ENCODE measurements at places on chromosomes 5 and 9.
A peak's percentile ranks its signal among the peaks of the same experiment; 100 is the strongest.

DNA sequence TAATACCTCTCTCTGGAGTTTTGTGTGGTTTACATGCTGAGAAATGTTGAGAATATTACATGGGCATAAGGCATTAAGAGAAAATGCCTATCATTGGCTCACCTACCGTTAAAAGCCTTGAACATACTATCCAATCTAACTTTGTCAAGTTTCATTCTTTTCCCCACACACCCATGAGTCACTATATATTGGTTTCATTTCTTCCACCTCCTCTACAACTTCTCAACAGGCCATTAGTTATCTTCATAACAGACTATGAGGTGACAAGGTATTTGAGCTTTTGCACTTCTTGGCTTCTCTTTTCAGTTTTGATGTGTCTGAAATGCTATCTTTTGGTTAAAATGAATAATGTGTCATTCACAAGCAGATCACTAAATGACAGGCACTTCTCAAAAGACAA is 288.0 kb downstream of the KCNN2 start:
- DNase-seq: no peak

- DNase-seq: no peak
Measured at GRCh38 chr9:92726971-92727715, 37.5 kb downstream of the BICD2 start.

DNA sequence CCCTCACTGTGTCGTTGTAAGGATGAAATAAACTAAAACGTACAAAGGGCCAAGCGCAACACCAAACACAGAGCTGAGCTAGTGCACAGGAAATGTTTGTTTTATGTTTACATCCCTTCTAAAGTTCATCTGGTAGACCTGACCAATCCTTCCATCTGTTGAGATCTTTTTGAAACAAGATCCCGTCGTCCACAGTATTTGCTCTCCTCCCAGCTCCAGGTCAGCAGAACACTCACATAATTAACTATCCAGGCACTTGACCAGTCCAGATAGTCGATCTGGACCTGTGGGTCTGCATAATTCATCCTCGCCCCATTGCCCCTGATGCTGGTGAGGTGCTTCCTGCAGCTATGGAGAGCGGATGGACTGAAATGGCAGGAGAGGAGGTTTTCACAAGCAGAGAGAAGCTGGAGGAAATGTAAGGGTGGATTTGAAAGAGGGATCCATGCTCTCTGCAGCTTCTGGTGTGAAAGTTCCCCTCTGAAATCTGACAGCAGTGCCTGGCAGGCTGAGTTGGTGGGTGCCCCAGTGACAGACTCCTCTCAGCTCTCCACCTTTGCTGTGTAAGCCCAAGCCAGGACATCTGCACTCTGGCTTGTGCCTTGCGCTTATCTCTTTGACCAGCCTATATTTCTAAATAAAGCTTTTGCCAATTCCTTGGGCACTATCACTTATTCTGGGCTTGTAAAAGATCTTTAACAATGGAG is 102.4 kb downstream of the TTLL11 start:
- DNase-seq: no peak

DNA sequence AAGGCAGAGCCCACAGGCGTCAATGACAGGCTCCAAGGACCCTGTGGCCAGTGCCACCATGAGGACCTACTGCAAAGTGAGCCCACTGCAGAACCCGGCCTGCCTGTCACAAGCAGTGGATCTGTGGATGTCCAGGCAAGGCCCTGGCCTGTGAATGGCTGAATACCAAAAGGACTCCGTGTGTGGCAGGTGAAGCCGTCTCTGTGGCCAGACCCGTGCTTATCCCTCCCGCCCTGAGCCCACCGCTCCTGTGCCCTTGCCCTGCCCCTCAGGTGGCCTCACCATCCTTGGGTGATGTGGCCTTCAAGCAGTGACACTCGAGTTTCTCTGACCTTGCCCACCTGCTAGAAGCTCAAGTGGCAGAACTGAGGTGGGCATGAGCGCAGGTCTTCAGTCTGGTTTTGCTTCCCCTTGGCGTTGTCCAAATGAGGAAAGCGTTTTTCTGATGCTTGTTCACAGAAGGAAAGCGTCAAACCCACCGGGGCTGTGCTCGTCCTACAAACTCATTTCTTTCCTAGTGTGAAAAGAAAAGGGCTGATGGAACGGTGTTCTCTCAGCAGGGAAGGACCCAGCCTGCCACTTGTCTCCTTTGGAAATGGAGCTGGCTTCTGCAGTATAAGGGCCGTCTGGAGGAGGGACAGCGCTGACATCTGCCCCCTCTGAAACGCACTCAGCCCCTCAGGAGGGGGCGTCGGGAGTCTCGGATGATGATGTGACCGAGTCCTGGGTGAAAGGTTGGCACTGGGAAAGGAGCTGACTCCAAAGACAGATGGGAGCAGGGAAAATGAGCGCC is 377.7 kb upstream of the IRX4 start:
- DNase-seq: no peak

DNA sequence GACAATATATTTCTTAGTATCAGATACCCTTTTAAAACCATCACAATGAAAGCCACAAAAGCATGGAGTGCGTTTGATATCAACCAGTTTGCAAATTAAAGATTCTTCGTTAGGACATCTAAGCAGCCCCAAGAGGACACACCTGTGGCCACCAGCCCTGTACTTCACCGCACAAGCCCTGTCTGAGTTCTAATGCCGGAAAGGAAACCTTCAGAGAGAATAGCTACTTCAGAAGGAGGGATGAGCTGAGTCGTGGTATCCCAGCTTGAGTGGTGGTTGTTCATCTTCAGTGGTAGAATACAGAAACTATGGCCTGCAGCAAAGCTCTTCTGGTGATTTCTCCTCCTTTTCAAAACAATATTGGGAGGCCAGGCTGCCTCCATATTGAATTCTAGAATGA is 319.6 kb downstream of the FBXL7 start:
- no peak for DNase-seq

- peak; percentile 47 for DNase-seq
Measured at GRCh38 chr9:35257986-35258659, 96.3 kb downstream of the UNC13B start.

DNA sequence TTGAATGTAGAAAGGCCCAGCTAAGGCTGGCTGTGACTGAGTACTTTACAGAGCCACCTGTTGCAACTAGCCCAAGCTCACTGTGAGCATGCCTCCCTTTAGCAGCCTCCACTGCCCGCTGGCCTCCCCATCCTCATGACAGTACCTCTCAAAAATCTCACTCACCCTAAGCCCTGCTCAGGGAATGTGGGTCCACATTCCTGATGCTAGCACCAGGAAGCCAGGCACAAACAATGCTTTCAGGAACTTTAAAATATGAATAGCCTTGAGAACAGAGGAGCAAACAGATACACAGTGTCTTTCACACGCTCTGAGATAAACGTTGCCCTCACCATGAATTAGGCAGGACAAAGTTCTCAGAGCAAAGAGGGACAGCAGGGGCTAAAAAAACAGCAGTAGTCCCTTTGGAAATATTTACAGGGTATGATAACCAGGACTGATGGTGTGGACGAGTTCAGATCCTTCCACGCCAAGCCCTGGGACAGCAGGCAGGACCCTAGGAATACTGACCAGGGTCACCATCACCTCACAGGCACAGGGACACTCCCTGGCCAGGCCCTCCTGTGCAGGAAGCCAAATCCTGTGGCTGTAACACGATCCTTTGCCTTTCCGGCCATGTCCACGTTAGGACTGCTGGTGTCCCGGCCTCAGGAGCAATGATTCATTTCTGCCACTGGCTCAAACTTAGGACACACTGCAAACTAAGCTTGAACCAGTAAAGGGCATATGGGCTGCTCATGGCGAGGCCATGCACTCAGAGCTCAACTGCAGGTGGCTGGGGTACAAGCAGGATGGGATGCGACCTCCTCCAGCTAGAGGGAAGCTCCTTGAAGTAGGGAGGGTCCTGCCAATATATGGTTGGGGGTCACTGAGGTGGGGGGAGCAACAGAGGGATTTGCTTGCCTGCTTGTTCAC is 9.6 kb downstream of the ACSL6 start:
- DNase-seq: no peak

DNA sequence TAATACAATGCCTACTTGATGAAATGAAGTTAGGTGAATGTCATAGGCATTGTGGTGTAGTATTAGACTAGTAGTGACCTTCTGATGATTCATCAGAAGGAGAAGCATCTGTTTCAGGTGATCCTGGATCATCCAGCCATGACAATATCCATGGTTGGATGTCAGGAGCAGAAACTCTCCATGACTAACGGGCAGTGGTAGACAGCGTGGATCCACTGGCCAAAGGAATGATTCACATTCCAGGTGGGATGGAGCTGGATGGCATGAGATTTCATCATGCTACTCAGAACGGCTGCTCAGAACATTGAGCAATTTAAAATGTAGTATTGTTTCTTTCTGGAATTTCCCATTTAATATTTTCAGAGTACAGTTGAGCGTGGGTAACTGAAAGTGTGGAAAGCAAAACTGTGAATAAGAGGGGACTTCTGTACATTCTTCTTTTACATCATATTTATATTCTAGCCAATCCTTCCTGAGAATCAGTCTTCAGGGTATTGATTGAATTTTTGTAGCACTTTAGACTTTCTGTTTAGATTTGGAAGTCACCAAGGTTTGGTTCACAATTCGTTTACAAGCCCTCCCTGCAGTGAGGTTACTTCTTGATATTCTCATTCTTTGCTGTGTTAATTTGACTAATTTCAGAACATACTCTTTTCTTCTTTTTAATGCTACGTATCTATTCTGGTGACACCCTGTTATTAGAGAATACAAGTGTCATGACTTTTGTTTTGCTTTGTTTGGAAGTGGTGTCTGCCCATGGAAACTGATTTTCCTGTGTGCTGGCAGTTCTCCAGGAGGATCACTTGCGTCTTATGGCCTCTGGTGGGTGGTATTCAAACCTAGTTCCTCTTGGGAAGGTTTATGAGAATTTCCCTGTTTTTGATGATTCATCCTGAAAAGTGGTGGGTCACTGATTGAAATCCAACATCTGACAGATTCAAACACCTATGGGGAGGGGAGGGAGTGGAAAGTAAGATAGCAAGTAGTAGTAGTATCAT is 12.2 kb upstream of the CLINT1 start:
- DNase-seq: peak; percentile 85

- DNase-seq: no peak
Measured at GRCh38 chr5:112647428-112647827, 90.3 kb upstream of the APC start.

- no peak for DNase-seq
Measured at GRCh38 chr9:114791736-114792135, 14.1 kb downstream of the TNFSF15 start.

GRCh38 chr9:137244486-137245449 is 3.7 kb downstream of the TUBB4B start:
- no peak for DNase-seq

DNA sequence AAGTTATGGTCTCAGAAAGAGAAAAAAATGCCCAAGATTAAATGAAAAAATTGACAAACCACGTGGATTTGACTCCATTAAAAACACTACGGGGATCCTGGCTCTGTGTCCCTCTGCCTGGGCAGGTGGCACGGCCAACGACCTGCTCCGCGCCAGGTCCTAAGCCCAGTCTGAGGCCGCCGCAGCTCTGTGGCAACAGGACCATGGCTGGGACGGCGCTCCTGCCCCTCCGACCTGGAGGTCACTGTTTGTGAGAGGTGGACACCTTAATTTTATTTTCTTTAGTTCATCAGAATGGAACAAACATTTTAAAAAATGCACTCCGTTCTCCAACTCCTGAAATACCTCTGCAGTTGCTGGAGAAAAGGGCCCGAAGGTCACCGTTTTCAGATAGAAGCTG is 369.4 kb downstream of the CDH9 start:
- no peak for DNase-seq

DNA sequence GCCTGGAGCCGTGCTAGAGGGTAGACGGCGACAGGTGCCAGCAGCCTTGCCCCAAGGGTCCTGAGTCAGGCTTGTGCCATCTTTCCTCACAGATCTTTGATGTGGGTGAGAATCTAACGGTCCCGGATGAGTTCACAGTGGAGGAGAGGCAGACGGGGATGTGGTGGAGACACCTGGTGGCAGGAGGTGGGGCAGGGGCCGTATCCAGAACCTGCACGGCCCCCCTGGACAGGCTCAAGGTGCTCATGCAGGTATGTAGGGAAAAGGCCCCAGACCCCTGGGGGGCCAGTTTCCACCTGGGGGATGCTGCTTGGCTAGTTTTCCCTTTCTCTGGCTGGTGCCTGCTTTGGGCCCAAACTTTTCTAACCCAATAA is 24.0 kb downstream of the PTGES2 start:
- DNase-seq: no peak

GRCh38 chr9:92725766-92726165 is 38.9 kb downstream of the BICD2 start:
- no peak for DNase-seq

GRCh38 chr5:119961993-119962392 is 332.6 kb downstream of the FAM170A start:
- DNase-seq: no peak

DNA sequence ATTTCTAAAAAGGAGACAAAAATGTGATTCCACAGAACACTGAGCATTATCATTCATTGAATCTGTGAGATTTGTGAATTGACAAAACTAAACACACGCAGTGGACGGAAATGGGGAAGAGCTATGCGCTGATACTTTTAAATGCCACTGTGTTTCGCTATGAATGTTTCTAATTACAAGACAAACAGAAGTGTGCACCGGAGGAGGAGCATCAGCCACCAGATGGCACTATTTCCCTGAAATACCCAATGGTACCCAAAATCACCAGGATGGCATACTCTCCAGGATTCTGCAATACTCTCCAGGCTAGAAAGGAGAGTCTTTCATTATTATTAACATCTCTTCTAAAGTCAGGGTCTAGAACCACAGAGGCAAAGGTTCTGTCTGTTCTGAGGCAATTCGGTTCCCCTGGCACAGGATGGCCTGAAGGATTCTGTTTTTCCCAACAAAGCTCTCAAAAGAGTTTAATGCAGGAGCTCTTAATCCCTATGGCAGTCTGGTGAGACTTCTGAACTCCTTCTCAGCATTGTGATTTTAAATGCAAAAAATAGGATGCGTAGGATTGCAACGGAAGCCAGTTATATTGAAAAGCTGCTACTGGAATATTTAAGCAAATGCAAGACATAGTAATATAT is 13.8 kb upstream of the PUM3 start:
- peak; percentile 93 for DNase-seq

- no peak for DNase-seq
Measured at GRCh38 chr5:172603251-172603806, 37.7 kb upstream of the NEURL1B start.

- DNase-seq: peak; percentile 46
Measured at GRCh38 chr5:171721464-171721863, 64.2 kb upstream of the SMIM23 start.

DNA sequence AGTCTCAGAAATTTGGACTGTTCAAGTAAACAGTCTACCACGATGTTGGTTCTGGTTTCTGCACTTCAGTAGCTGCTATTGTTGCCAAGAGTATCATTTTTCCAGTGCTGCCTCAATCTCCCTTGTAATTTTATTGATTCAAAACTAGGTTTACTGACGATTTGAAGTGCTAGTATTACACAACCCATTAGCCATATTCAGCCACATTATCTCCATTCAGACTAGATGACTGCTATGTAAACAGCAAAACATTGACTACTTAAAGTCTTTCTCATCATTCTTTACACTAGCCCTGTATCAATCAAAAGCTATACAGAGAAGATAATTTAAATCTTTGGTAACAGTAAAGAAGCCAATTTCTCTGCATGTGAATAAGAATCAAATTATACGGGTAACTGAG is 102.0 kb upstream of the TSLP start:
- DNase-seq: no peak

Data from inflammatory macrophage treated with lipopolysaccharide for 1 hour (primary cell).